ENCODE measurements at places on chromosomes 2 and 18.

- no peak for DNase-seq
Observed at GRCh38 chr18:31977270-31977872, 34.4 kb upstream of the TRAPPC8 start.

GRCh38 chr2:60838481-60838880, 42.9 kb upstream of the REL start:
- no peak for DNase-seq

GRCh38 chr2:171480908-171481307, 41.4 kb upstream of the CYBRD1 start:
- no peak for DNase-seq

DNA sequence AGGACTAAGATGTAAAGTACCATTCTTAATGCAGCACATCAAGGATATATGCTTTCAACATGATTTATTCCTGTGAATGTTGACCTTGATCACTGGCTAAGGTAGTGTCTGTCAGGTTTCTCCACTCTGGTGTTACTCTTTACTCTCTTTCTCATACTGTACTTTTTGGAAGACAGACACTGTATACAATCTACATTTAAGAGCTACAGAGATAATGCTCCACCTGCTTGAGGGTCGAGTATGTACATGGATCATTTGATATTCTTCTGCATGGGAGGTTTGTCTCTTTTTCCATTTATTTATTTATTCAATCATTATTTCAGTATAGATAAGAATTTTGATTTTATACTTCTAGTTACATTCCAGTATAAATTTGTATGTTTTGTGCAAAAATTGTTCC, 199.5 kb upstream of the RGPD4 start:
- no peak for DNase-seq

- DNase-seq, result no peak
Observed at GRCh38 chr2:96625571-96626552, 12.2 kb downstream of the KANSL3 start.

GRCh38 chr2:36356298-36356989, 866 bp downstream of the CRIM1 start:
- no peak for DNase-seq

DNA sequence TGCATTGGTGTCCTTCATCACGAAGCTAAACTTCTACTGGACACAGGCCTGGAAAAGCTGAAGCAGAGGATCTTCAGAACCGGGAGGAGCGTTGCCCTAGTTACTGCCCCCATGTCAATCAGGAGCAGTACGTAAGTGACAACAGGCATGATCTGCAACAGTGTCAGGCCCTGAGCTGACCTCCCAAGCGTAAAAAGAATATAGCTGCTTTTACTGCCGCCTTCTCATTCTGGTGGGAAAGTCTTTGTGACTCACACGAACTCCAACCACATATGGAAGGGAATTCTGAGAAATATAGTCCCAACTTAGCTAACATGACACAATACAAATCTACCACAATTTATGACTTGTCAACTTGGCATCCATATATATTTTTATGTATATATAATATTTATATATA, 1007.7 kb upstream of the CDH2 start:
- DNase-seq, result no peak

- DNase-seq, result no peak
Observed at GRCh38 chr2:42838133-42838532, 45.8 kb upstream of the HAAO start.

GRCh38 chr2:31341351-31341750, 73.2 kb downstream of the XDH start:
- no peak for DNase-seq

- no peak for DNase-seq
Observed at GRCh38 chr18:31773774-31774476, 13.2 kb upstream of the SLC25A52 start.

DNA sequence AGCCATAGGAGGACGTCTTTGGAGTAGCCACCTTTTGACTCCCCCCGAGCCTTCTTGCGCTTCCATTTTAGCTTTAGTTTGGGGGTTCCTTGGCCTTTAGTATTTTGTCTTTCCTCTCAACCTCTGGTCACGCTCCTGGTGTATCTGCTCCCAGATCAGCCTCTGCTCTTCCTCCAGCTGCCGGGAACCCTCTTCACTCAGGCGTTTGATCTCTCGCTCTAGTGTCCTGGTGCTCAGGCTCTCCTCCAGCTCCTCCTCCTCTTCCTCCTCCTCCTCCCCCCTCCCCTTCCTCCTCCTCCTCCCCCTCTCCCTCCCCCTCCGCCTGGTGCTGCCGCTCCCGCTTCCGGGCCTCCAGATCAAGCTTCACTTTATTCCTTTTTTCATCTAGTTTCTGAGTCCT, 1082.3 kb upstream of the TMEFF2 start:
- DNase-seq, result no peak

DNA sequence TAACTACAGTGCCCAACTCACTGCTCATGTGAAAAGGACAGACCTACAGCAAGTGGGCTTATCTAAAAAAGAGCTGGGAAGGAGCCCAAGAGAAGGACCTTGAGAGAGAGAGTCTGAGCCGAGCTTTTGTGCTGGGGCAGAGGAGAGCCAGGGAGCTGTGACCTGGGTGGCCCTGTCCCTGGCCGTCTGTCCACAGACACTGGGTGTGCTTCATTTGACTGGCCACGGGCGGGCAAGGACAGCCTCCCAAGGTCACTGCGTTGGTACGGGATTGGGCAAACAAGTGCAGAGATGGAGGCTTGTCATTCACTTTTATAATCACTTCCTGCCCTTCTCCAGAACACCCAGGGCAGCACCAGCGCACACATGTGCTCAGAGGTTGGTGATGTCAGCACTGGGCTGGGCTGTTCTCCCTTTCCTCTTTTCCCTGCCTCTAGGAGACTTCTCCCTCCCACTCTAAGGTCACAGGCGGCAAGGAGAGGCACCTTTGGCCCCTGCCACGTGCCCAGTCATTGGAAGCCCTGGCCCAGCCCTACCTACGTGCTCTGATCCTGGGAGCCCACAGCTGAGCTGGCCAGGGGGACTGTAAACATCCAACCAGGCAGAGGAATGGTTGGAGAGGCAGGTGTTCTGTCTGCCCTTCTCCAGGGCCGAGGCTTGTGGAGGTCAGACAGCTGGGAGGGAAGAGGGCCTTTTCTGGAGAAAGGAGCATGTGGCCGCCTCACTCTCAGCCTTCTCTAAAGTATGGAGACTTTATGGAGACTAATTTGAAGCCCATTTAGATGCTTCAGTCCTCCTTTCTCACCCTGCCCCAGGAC, 6.4 kb upstream of the PSD4 start:
- DNase-seq, result peak; percentile 20

- no peak for DNase-seq
Observed at GRCh38 chr2:8528863-8529262, 153.0 kb upstream of the ID2 start.

- no peak for DNase-seq
Observed at GRCh38 chr2:127844973-127845372, 13.0 kb downstream of the POLR2D start.

DNA sequence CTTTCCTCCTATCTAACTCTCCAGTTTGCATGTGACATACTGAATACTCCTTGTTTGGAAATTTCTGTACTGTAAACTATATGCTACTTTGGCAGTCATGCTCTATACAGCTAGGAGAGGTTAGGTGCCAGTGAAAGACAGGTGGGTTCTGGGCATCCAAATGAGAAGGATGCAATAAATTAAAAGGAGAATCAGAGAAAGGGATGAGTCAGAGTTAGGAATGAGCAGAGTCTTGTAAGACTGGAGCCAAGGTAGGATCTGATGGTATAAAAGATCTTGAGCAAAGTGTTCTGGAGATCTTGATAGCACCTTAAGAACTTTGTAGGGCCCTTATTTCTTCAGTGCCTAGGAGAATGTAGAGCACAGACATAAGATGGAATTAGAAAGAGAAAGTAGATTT, 58.7 kb upstream of the STAM2 start:
- DNase-seq, result no peak

DNA sequence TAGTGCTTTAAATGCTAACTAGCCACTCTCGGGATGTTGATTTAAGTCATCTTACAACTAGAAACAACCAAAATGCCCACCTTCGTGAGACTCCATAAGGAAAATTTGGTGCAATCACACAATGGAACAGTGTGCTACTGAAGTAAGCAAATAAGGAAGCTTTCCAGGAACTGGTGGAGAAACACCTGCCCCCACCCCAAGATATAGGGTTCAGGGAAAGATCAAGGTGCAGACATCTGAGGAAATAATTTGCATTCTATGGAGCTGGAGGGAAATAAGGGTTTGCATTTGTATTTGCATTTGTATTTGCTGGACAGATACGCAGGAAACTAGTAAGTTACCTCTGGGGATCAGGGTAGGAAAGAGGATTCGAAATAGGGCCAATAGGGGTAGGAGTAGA, 90.9 kb downstream of the ACAA2 start:
- DNase-seq, result no peak

- no peak for DNase-seq
Observed at GRCh38 chr2:240389302-240389805, 46.1 kb upstream of the GPC1 start.

DNA sequence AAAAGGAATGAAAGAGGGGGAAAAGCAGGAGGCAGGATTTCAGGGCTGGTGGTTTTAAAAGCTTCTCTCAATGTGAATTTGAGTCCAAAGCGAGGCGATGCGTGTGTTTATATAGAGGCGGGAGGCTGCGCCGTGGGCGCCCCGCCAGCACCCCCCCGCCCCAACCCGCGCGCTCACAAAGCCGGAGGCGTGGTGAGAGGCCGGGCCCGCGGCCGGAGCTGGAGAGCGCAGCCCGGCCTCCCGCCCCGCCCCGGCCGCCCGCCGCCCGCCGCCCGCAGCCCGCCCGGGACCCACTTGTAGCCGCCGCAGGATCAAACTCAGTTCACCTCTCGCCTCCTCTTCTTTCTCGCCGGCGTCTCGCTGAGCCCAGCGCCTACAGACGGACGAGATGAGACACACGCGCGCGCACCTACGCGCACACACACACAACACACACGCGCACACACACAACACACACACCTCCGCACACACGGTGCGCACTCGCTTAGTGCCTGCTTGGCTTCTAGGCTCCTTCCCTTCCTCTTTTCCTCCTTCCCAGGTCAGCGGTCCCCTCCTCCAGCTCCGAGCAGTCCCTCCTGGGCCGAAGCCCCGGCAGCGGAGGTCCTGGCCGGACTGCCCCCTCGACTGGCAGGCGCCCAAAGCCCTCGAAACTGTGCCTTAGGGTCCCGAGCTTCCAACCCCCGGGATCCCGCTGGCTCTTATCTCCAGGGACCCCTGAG, 1.3 kb upstream of the CYP26B1 start:
- no peak for DNase-seq

- DNase-seq, result no peak
Observed at GRCh38 chr18:62741118-62741566, 25.8 kb downstream of the PHLPP1 start.

DNA sequence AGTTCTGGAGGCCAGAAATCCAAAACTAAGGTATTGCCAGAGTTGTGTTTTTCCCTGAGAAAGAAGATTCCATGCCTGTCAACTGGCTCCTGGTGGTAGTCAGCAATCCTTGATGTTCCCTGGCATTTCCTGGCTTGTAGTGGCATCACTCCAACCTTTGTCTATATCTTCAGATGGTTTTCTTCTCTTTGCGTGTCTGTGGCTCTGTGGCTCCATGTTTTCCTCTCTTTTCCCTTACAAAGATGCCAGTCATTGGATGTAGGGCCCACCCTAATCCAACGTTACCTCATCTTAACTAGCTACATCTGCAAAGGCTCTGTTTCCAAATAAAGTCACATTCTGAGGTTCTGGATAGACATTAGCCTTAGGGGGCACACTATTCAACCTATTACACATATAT, 41.8 kb downstream of the SLC14A1 start:
- no peak for DNase-seq

DNA sequence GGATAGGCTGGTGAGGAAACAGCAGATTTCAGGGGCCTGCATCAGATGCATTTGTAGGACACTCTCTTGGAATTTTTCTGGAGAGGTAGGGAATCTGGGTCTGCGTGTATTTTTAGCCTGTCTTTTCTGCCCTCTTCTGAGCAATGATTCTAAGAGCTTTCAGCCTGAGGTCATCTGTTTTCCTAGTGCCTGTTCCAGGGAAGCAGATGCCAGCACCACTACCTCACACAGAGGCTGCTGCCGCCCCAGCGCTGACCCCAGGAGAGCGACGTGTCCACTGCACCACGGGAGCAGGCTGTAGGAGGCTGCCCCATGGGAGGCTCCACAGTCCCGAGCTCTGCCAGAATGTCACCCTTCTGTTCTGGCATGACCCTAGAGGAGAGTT, 316.5 kb downstream of the CYP26B1 start:
- DNase-seq, result no peak

GRCh38 chr2:241465543-241465942, 42.8 kb downstream of the STK25 start:
- no peak for DNase-seq

- DNase-seq, result no peak
Observed at GRCh38 chr2:81235601-81236000, 931.0 kb upstream of the LRRTM1 start.

- no peak for DNase-seq
Observed at GRCh38 chr2:33488178-33488690, 11.8 kb downstream of the RASGRP3 start.

GRCh38 chr2:177666408-177666807, 273.8 kb downstream of the AGPS start:
- no peak for DNase-seq

- DNase-seq, result no peak
Observed at GRCh38 chr2:181420259-181421130, 36.7 kb upstream of the ITGA4 start.

DNA sequence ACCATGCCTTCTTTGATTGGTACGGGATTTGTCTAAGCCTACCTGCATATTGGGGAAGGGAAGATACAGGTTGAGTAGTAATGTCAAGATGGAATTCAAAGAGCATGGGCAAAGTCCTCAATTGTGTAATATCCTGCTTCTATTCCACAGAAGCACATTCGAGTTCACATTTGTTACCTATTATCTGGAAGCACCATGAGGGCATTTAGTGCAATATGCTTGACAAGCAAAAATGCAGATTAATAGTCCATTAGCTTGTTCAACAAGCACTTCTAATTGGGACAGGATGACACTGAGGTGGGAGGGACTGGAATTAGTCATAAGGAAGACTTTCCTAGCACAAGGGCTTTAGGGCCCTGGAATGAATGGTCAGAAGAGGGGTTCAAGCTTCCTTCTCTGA, 40.5 kb downstream of the MYO5B start:
- no peak for DNase-seq

All from activated T-helper 9 cell treated with anti-CD3 and anti-CD28 coated beads, Interleukin-2, amount 50 U/mL, for 16 hours (primary cell).